ENCODE measurements at places on chromosomes 12 and 14. TPM values are rescaled to one million over a fixed set of nuclear protein-coding genes. Genes with fewer than 3 reads are reported as not detected.

- H3K27ac ChIP-seq, result no peak overlapping the region
- H3K4me1 ChIP-seq, result peaks cover 19% of the 10 kb centered on the region
- no peak for DNase-seq
- H3K36me3 ChIP-seq, result no peaks in the 10 kb centered on the region
- no peaks in the 10 kb centered on the region for H3K27me3 ChIP-seq
These were observed 19.9 kb upstream of the MLXIP start for GRCh38 chr12:122058549-122059149.

GRCh38 chr14:89503431-89503996 is 86.5 kb upstream of the FOXN3 start:
- no peaks in the 10 kb centered on the region for H3K27me3 ChIP-seq
- peaks cover 45% of the 10 kb centered on the region for H3K4me1 ChIP-seq
- peak overlapping the region; percentile 25 for H3K27ac ChIP-seq
- DNase-seq, result no peak
- H3K36me3 ChIP-seq, result no peaks in the 10 kb centered on the region

- no peak for DNase-seq
- no peak overlapping the region for H3K27ac ChIP-seq
- no peaks in the 10 kb centered on the region for H3K27me3 ChIP-seq
- H3K4me1 ChIP-seq, result no peaks in the 10 kb centered on the region
- no peaks in the 10 kb centered on the region for H3K36me3 ChIP-seq
These were observed 245.3 kb downstream of the ZFP36L1 start for GRCh38 chr14:68547305-68548193.

GRCh38 chr14:54614296-54614695 is 47.4 kb downstream of the SAMD4A start:
- no peak overlapping the region for H3K4me3 ChIP-seq
- no peaks in the 10 kb centered on the region for H3K27me3 ChIP-seq
- peaks cover 13% of the 10 kb centered on the region for H3K4me1 ChIP-seq
- no peak for DNase-seq
- no peak overlapping the region for H3K27ac ChIP-seq

STAB2 gene
- total RNA-seq, result not detected

DNA sequence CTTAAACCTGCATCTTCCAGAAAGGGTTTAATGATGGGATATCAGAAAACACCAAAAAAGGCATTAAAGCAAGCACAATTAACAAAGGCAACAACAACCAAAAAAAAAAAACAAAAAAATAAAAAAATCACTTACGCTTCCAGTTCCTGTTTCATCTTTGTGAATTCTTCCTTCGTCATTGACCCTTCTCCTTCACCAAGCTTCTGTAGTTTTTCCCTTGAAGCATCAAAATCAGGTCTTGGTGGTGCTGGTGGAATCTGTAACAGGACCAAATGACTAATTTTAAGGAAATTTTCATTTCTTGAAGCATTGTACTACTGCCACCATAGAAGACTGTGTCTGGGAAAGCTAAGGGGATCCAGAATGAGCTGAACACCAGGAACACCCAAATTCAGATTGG is 24.5 kb downstream of the SNX6 start:
- peaks cover 27% of the 10 kb centered on the region for H3K36me3 ChIP-seq
- DNase-seq, result no peak
- H3K4me1 ChIP-seq, result no peaks in the 10 kb centered on the region
- H3K4me3 ChIP-seq, result no peak overlapping the region
- peak overlapping the region; percentile 73 for H3K27ac ChIP-seq

DNA sequence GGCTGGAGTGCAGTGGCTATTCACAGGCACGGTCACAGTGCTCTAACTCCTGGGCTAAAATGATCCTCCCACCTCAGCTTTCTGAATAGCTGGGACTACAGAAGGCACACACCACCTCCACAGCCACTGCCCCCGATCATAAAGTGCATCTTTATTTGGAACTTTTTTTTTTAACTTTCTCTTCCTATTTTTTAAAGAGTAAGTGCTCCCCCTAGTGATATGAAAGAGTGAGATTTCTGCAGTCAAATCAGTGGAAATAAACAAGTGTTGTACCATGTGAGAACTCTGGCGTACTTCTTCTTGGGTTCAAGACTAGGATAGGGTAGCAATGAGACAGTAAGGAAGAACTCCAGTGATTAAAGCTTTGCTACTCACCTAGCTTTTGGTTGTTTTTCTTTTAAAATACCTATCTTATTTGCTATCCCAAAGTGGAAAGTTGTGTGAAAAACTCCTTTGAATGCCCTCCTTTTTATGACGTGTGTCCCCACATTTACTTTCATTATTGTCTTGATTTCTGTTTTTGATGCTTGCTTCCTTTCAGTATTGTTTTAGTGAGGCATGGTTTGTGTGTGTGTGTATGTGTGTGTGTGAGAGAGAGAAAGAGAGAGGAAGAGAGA is 6.6 kb downstream of the PPP4R4 start:
- H3K27me3 ChIP-seq, result peaks cover 13% of the 10 kb centered on the region
- H3K4me1 ChIP-seq, result peaks cover 35% of the 10 kb centered on the region
- no peak for DNase-seq
- H3K27ac ChIP-seq, result peak overlapping the region; percentile 6
- H3K4me3 ChIP-seq, result peak overlapping the region; percentile 60

- peaks cover 27% of the 10 kb centered on the region for H3K4me1 ChIP-seq
- no peak for DNase-seq
- H3K27ac ChIP-seq, result no peak overlapping the region
- no peaks in the 10 kb centered on the region for H3K36me3 ChIP-seq
- no peaks in the 10 kb centered on the region for H3K27me3 ChIP-seq
These were observed 8.6 kb downstream of the CAPRIN2 start for GRCh38 chr12:30746190-30746589.

GRCh38 chr12:58629376-58629775 is 290.9 kb downstream of the LRIG3 start:
- no peaks in the 10 kb centered on the region for H3K36me3 ChIP-seq
- H3K4me1 ChIP-seq, result no peaks in the 10 kb centered on the region
- no peak overlapping the region for H3K27ac ChIP-seq
- no peak for DNase-seq
- no peak overlapping the region for H3K4me3 ChIP-seq
- H3K27me3 ChIP-seq, result no peaks in the 10 kb centered on the region

FOXG1 gene
- not detected for total RNA-seq

DNA sequence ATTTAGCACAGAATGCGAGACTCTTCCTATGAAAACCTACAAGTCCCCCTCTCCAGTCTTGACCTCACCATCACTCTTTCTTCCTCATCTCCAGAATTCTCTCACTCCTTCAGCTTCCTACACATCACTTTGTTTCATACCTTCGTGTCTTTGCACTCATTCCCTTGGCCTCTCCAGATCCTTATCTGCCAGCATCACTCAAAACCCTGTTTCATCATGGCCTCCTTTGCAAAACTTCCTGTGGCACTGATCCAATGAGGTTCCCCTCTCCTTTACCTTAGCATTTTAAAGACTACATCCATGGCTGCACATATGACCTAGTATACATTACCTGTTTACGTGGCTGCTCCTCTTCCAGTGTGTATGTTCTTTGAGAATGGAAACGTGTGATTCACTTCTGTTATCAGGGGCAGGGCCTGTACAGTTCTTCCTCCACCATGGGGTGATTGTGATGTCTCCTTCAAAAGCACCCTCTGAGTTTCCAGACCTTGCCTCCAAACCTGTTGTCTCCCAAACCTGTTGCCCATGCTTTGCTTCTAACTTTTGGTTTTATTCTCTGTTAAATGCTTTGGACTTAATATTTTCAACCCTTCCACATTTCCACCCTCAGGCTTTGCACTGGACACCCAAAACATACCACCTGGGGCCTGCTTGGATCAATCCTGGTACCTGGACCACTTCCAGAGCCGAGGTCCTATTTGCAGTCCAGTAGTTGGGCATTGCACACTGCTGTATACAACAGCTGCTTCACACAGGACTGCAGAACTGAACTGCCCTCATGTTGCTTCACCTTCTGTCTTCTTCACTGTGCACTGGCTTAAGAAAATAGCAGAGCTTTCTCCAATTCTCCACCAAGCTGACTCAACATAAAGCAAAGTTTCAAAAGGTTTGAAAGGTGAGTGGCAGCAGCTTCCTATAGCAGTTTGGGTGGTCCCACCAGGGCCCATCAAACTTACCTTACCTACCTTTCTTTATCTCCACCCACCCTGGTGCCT is 131.7 kb downstream of the LLPH start:
- DNase-seq, result no peak
- H3K27me3 ChIP-seq, result no peaks in the 10 kb centered on the region
- H3K27ac ChIP-seq, result no peak overlapping the region
- no peaks in the 10 kb centered on the region for H3K36me3 ChIP-seq

ANKS1B gene
- total RNA-seq, result 0.63 TPM

DNA sequence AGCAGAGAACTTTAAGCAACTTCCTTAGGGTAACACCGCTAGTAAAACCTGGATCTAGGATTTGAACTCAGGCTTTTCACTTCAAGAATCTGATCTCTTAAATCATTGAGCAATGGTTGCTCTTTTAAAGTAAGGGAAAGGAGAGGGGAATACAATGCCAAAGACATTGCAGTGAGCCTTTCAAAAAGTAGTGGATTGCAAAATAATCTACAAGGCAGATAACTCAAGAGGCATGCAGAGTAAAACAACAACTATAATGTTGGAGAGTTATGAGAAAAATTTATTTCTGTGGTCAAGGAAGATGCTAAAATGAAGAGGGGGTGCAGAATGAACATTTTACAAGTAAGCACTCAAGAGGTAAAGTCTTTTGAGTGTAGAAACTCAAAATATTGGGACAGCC is 432.6 kb downstream of the C12orf50 start:
- no peaks in the 10 kb centered on the region for H3K36me3 ChIP-seq
- H3K27me3 ChIP-seq, result no peaks in the 10 kb centered on the region
- H3K4me3 ChIP-seq, result no peak overlapping the region
- DNase-seq, result no peak
- no peaks in the 10 kb centered on the region for H3K4me1 ChIP-seq

GRCh38 chr14:75459099-75459741 is 31.4 kb downstream of the JDP2 start:
- no peak for DNase-seq
- no peaks in the 10 kb centered on the region for H3K27me3 ChIP-seq
- no peak overlapping the region for H3K4me3 ChIP-seq
- peaks cover 5% of the 10 kb centered on the region for H3K4me1 ChIP-seq
- H3K27ac ChIP-seq, result no peak overlapping the region
- no peaks in the 10 kb centered on the region for H3K36me3 ChIP-seq

DNA sequence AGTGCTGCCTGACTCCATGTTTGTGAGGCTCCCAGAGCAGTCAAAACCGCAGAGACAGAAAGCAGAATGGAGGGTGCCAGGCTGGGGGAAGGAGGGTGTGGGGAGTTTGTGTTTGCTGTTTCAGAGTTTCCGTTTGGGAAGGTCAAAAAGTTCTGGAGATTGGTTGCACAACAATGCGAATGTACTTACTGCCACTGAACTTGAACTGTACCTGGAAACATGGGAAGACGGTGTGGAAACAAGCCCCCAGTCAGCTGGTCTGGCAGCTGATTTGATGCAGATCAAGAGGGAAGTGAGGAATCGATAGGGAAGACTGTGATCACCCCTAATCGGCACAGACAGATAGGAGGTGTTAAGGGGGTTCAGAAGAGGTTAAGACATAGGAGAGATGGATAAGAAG is 35.3 kb upstream of the INF2 start:
- no peak overlapping the region for H3K4me3 ChIP-seq
- peaks cover 7% of the 10 kb centered on the region for H3K27me3 ChIP-seq
- H3K4me1 ChIP-seq, result peaks cover 11% of the 10 kb centered on the region
- H3K27ac ChIP-seq, result no peak overlapping the region
